Kidney (tissue), 22 donors: ENCODE measurements at places on chromosomes 7 and 10. TPM values are rescaled to one million over a fixed set of nuclear protein-coding genes. Genes with fewer than 3 reads are reported as not detected.

GRCh38 chr10:71533936-71534335, 137.2 kb downstream of the CDH23 start:
- no peaks in the 10 kb centered on the region for H3K27me3 ChIP-seq
- no peak overlapping the region for H3K4me3 ChIP-seq
- no peak overlapping the region for H3K27ac ChIP-seq
- no peaks in the 10 kb centered on the region for H3K4me1 ChIP-seq
- no peak for DNase-seq

DNA sequence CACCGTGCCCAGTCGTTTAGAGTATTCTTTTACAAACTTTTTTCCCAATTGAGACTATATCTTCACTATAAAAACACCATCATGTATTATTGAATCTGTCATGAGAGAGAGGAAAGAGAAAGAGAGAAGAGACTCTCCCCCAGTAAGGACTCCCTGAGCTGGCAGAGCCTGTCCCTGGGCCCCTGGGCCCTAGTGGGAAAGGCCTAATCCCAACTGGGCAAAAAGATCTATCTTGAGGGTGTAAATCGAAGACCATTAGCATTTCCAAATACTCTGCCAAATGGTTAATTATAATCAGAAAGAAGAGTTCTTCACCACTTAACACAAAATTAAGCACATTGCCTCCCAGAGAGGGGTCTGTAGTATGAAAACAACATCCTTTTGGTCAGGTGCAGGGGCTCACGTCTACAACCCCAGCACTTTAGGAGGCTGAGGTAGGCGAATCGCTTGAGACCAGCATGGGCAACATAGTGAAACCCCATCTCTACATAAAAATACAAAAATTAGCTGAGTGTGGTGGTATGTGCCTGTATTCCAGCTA, 108.2 kb downstream of the SKIDA1 start:
- no peak for DNase-seq
- H3K27me3 ChIP-seq, result no peaks in the 10 kb centered on the region
- no peaks in the 10 kb centered on the region for H3K36me3 ChIP-seq
- H3K4me3 ChIP-seq, result no peak overlapping the region
- no peak overlapping the region for H3K27ac ChIP-seq

GRCh38 chr10:35565602-35566081, 39.5 kb upstream of the GJD4 start:
- H3K4me1 ChIP-seq, result no peaks in the 10 kb centered on the region
- no peak overlapping the region for H3K27ac ChIP-seq
- H3K4me3 ChIP-seq, result no peak overlapping the region
- H3K27me3 ChIP-seq, result no peaks in the 10 kb centered on the region
- peaks cover 3% of the 10 kb centered on the region for H3K36me3 ChIP-seq
- no peak for DNase-seq

GRCh38 chr7:123425246-123425645, 109.1 kb downstream of the IQUB start:
- no peak overlapping the region for H3K4me3 ChIP-seq
- no peak overlapping the region for H3K27ac ChIP-seq
- H3K4me1 ChIP-seq, result no peaks in the 10 kb centered on the region
- H3K36me3 ChIP-seq, result no peaks in the 10 kb centered on the region
- DNase-seq, result no peak
- H3K27me3 ChIP-seq, result no peaks in the 10 kb centered on the region

The PDE1C gene
- 5.5 TPM for total RNA-seq

The PON3 gene
- total RNA-seq, result 1.6 TPM

DNA sequence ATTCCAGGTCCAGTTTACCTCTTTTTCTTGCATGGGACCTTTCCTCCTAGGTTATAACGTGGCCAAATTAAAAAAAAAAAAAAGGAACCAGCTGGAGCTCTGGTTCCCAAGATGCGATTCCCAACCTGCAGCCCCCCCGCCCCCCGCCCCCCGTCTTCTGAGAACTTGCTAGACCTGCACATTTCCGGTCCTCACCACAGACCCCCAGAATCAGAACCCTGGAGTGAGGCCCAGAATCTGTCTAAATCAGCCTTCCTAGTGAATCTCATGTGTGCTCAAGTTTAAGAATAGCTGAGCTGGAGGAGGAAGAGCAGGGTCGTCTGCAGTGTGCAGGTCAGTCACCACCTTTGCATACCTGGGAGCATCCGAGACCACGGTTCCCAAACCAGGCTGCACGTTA, 144.2 kb downstream of the KLF6 start:
- no peaks in the 10 kb centered on the region for H3K27me3 ChIP-seq
- no peak for DNase-seq
- H3K36me3 ChIP-seq, result no peaks in the 10 kb centered on the region
- H3K4me1 ChIP-seq, result no peaks in the 10 kb centered on the region
- H3K4me3 ChIP-seq, result no peak overlapping the region
